A673 (cell line): ENCODE measurements at places on chromosomes 6 and 20. TPM values are rescaled to one million over a fixed set of nuclear protein-coding genes. Genes with fewer than 3 reads are reported as not detected.

Gene SLC22A7
- total RNA-seq = not detected in 2 replicates

Gene ESF1
- 29.4 and 34.7 TPM in 2 replicates for total RNA-seq

Gene AIF1
- total RNA-seq = 0.64 and 0.68 TPM in 2 replicates

Gene OSER1
- 40.7 and 50.5 TPM in 2 replicates for total RNA-seq

Gene CCN6
- total RNA-seq = not detected in 2 replicates

Gene NINL
- total RNA-seq = 31.5 and 36.8 TPM in 2 replicates

Gene CPXM1
- total RNA-seq = 3.8 and 7.6 TPM in 2 replicates
